ENCODE measurements at places on chromosomes 6 and 20. TPM values are rescaled to one million over a fixed set of nuclear protein-coding genes. Genes with fewer than 3 reads are reported as not detected.
A peak's percentile ranks its signal among the peaks of the same experiment; 100 is the strongest.

The F13A1 gene
- total RNA-seq: not detected

DNA sequence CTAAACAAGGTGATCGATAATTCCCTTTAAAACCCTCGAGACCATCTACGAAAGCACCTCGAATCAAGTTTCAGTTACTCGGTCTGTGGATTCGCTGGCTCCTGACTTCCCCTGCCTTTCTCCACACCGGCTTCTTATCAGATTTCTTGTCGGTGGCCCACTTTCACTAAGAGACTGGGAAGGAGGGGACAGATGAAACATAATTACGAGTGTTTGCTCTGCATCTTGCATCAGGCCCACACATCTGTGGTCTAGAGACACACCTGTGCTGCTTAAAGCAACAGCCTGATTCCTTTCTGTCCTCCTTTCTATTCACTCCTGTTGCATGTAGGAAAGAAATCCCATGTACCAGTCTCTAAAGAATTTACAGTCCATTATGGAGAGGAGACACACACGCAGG, 37.7 kb downstream of the INSM1 start:
- no peak for DNase-seq

The GNL1 gene
- total RNA-seq: 15.0 TPM

GRCh38 chr6:135094403-135094821, 39.8 kb upstream of the HBS1L start:
- peak; percentile 20 for DNase-seq

All from A172 (cell line).